ENCODE measurements at places on chromosomes 7 and 10. TPM values are rescaled to one million over a fixed set of nuclear protein-coding genes. Genes with fewer than 3 reads are reported as not detected.

HOXA10 gene
- total RNA-seq: not detected

AGMO gene
- total RNA-seq: not detected

DNA sequence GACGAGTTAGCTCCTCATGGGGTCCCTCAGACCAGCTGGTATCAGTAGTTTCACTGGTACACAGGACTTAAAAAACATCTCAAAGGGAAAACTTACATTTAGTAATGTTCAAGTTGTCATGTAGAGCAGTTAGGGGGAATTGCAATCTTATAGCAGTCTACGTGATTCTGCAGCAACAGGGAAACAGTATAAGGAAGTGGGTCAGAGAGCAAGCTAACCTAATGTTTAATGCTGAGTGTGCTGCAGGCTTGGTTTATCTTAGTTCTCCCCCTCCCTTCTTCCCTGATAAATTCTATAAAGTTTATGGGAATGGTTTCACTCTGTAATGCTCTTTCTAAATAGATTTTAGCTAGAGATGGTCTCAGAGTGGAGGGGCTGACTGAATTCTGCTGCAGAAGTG, 11.3 kb downstream of the SPAM1 start:
- no peak for DNase-seq

GRCh38 chr7:129612112-129613015, 844 bp downstream of the NRF1 start:
- DNase-seq: peak; percentile 79

GRCh38 chr7:76086070-76086469, 38.2 kb downstream of the MDH2 start:
- no peak for DNase-seq

Measured in ascending aorta (tissue), 2 donors.